Stimulated activated CD4-positive, alpha-beta T cell treated with anti-CD3 and anti-CD28 coated beads, Interleukin-2, amount 100 ng/mL, for 24 hours (primary cell): ENCODE measurements at places on chromosomes 4 and X.

DNA sequence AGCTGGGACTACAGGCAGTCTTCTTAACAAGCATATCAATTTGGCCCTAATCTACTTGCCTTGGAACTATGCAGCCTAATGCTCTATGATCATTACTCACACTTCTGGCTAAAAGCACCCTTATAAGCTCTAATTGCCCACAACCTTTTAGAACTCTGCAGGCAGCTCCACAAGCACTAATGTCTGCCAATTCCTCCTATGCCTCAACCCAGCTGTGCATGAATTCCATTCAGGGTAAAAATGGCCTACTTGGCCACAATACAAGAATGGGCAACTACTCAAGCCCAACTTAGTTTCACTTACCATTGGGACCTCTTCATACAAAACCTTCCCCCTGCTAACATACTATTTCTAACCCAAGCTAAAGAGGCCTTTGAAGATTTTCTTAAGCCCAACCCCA, 51.7 kb downstream of the ZNF718 start:
- DNase-seq: no peak

DNA sequence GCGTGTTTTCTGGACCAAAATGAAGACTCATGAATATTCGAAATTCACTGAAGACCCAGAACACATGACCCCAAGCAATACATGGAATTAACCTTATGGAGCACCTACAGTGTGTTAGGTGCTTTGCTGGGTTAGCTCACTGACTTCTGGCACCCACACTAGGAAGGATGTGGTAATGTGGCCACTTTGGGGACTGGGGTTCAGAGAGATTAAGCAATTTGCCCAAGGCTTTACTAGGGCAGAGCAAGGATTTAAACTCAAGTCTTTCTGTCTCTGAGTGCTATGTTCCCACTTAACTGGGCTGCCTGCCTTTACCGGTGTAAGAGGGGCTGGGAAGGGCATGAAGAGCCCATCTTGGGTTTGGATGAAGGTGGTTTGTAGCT, 162.0 kb upstream of the ATP6AP2 start:
- no peak for DNase-seq

DNA sequence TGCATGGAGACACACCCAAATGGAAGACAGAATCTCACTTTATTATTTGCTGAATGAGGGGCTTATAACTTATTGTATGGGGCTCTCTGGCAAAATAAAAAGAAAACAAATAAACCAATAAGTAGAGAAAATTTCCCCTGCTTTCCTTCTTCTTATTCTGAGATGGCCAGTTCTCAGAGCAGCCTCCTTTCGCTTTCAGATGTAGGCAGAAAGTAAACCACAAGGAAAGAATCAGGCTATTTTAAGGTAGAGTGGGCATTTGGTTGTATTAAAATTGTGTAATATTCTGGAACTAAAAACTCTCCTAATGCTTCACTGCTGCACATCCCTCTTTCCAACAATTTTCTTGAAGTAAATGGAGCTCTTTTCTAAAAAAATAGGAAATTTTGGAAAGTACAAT, 241.8 kb downstream of the GALNTL6 start:
- DNase-seq: no peak

GRCh38 chr4:20493761-20494353, 206.4 kb upstream of the PACRGL start:
- no peak for DNase-seq

- DNase-seq: no peak
Observed at GRCh38 chr4:14636563-14636962, 365.7 kb upstream of the CPEB2 start.

- DNase-seq: no peak
Observed at GRCh38 chrX:33892670-33893069, 239.4 kb downstream of the FAM47A start.

- no peak for DNase-seq
Observed at GRCh38 chr4:38242101-38242500, 281.9 kb downstream of the PTTG2 start.

- no peak for DNase-seq
Observed at GRCh38 chrX:32642283-32642682, 569.1 kb downstream of the DMD start.

GRCh38 chr4:13521047-13521446, 23.3 kb downstream of the NKX3-2 start:
- no peak for DNase-seq

- no peak for DNase-seq
Observed at GRCh38 chrX:95057341-95057740, 1383.3 kb downstream of the FAM133A start.

GRCh38 chrX:121733514-121733913, 686.1 kb downstream of the GLUD2 start:
- no peak for DNase-seq

GRCh38 chr4:150023489-150023888, 54.8 kb upstream of the DCLK2 start:
- DNase-seq: no peak

DNA sequence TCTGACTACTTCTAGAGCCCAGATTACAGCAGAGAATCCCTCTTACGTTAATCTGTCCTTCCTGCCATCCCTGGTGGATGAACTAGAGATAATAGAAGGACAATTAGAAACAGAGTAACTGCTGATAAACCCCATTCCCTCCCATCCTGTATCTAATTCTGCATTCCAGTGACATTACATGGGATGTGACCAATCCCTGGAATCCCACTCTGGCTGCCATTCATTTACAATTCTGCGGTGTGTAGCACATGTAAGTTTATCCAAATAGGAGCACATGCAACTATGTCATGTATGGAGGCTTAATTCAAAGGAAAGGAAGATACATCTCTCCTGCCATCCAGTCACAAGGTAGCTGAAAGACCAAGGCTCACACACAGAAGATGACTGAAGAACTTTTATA, 339.5 kb downstream of the GPAT3 start:
- no peak for DNase-seq

GRCh38 chr4:91319556-91320268, 984.1 kb upstream of the GRID2 start:
- DNase-seq: no peak

- no peak for DNase-seq
Observed at GRCh38 chr4:7359400-7360062, 75.2 kb downstream of the PSAPL1 start.

DNA sequence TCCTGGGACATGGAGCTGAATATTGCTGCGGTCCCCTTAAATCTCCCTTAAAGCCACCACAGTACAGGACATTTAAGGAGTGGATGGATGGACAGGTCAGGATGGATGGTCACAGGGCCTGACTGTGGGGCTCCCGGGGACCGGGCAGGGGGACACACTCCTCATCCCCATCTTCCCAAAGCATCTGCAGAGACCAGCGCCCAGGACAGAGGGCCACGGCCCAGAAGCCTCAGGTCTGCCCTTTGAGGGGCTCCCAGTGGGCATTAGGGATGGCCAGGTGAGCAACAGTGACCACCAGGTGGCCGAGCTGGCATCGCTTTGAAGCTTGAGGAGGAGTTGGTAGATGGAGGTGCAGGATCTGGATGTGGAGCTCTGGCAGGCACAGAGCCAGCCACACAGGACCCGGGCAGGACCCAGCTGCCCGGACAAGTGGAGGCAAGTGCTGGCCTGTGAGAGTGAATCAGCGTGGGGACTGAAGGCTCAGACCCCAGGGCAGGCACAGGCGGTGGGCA, 51.4 kb downstream of the ABLIM2 start:
- DNase-seq: no peak

- DNase-seq: no peak
Observed at GRCh38 chrX:19347916-19348315, 4.2 kb downstream of the PDHA1 start.

- no peak for DNase-seq
Observed at GRCh38 chr4:179001918-179002317, 1559.7 kb upstream of the AGA start.

DNA sequence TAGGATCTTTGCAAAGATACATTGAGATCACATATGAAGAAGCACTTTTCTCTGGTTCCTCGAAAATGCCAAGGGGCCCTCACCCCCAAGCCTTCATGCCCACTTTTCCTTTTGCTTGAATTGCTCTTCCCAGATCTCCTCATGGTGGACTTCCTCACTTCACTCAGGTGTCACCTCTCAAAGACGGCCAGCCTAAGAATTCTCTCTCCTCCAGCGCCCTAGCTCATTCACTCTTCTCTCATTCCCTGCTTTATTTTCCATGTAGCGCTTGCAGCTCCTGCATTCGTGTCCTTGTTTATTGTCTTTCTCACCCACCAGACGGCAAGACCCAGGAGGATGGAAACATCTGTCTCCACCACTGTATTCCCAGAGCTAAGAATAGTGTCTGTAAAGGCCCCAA, 32.9 kb downstream of the CCKAR start:
- DNase-seq: no peak

- no peak for DNase-seq
Observed at GRCh38 chrX:109040057-109040456, 303.7 kb upstream of the IRS4 start.

GRCh38 chr4:139279760-139280620, at the start of gene MGARP:
Gene MGARP (minus strand): TSS chr4:139280225. CDS start chr4:139280158, 67 bp downstream.
- peak; percentile 24 for DNase-seq

DNA sequence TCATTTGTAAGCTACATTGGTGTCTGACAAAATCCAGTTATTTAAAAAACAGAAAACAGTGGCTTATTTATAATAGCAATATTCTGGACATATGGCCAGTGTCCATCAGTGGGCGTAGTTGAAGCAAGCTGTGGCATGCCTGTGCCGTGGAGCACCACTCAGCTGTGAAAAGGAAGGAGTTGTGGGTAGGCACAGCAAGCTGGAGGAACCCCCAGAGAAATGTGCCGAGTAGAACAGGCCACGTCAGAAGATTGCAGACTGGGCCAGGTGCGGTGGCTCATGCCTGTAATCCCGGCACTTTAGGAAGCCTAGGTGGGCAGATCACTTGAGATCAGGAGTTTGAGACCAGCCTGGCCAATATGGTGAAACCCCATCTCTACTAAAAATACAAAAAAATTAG, 102.4 kb downstream of the GPR143 start:
- no peak for DNase-seq

GRCh38 chr4:105509291-105509690, 35.4 kb upstream of the PPA2 start:
- no peak for DNase-seq

- no peak for DNase-seq
Observed at GRCh38 chr4:77040854-77041725, 34.7 kb downstream of the CCNI start.

DNA sequence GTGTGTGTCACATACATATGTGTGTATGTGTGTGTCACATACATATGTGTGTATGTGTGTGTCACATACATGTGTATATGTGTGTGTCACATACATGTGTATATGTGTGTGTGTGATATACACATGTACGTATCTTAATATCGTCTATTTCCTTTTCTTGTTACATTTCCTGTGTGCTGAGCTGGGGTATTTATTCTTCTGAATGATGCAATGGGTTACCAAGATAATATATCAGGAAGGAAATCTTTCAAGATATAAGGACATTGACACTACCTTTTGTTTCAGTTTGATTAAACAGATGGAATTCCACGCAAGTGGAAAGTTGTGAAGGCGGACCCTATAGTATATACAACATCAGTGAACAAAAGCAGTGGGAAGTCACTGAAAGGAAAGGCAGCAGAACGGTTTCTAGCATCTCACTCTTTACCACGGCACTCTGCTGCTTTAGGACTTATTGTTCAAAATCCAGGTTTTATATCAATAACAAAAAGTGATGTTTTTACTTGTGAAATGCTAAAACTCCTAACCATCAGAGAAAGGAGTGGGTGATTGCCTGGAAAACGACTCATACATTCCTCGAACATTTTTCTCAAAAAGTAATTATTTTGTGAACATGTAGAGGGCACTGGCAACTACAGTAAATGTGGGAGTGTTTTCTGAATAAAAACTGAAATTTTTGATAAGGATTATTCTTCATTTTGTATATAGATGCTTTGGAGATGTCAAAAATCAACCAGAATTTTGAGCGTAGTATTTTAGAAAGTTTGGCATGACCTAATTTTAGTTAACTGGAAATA, 43.1 kb upstream of the IL21 start:
- peak; percentile 29 for DNase-seq

- no peak for DNase-seq
Observed at GRCh38 chrX:146054311-146054710, 236.7 kb downstream of the SLITRK2 start.
